Fibroblast of skin of abdomen (primary cell): ENCODE measurements at places on chromosomes 1 and 21.

DNA sequence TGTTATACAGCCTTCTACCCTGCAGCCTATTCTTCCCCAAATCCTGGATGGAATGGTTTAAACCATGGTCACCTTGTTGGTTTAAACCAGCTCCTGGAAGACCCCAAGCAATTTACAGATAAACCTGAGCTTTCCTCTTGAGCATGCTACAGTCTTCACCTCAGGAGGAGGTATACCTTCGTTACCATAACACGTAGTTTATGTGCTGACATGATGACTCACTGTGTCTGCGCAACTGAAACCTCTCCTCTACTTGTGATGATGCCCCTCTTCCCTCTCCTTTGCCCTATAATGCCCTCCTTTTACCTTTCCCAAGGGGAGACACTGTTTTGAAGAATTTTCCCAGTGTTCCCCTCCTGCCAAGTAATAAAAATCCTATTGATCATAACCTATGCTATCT, 457.3 kb upstream of the RGS18 start:
- DNase-seq, result no peak

GRCh38 chr1:11790880-11791715, 14.7 kb downstream of the MTHFR start:
- peak; percentile 40 for DNase-seq

DNA sequence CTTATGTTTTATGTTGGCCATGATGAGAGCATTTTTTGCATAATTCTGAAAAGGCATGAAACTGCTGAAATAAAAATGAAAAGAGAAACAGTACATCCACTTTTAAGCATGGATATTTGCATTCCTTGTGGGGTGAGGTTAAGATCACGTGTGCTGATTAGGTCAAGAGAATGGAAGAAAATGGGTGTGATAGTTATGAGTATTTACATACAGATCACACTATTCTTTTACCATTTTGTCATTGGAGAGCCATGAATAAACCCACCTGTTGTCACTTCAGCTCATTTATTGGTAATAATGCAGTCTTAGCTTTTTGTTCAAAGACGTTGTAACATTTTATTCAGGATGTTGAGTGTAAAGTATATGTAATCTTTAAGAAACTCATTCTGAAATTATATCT, 153.2 kb downstream of the NOS1AP start:
- DNase-seq, result no peak

DNA sequence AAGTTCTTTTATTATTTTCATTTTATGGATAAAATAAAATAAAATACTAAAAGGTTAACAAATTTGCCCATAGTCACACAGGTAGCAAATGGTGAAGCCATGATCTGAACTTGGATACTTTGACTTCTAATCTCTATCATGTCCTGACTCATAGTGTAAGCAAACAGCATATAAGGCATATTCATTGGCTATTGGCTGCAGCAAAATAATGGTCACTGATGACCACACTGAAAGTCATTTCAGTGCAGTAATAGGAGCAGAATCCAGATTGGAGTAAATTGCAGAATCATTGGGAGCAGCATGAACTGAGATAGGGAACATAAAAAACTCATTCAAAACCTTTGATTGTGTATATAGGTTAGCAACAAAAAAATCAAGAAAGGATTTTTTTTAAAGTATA, 262.9 kb downstream of the PLA2G4A start:
- no peak for DNase-seq
